Fibroblast of skin of scalp (primary cell): ENCODE measurements at places on chromosomes 4 and X.

GRCh38 chr4:108619372-108620100 is 840 bp upstream of the RPL34 start:
- DNase-seq, result no peak

DNA sequence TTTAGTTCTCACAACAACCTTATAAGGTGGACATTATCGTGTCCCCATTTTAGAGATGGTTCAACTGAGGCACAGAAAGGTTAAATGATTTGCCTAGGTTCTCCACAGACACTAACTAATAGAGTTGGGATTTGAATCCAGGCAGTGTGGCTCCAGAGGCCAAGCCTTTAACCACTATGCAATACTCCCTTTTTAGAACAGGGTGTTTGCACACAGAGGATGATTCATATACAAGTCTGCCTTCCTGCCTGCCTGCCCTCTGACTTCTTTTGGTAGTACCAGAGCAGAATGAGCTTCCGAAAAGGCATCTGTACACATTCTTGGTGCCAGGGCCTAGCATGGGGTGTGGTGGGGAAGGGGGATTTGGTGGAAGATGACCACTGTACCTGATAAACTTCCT is 150.8 kb upstream of the ARHGEF9 start:
- no peak for DNase-seq

GRCh38 chr4:140793291-140793690 is 37.1 kb upstream of the TBC1D9 start:
- no peak for DNase-seq

- no peak for DNase-seq
These were observed 87.6 kb downstream of the HHIP start for GRCh38 chr4:144733566-144733965.

DNA sequence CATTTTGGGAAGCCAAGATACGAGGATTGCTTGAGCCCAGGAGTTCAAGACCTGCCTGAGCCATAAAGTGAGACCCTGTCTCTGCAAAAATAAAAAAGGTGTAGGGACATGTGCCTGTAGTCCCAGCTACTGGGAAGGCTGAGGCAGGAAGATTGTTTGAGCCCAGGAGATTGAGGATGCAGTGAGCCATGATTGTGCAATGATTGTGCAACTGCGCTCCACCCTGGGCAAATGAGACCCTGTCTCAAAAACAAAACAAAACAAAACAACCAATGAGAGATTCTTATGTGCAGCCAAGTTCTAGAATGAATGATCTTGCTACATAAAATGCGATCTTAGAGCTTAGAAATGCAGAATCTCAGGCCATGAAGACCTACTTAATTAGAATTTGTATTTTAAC is 22.5 kb downstream of the SLC9B2 start:
- DNase-seq, result no peak

- DNase-seq, result no peak
These were observed 170.9 kb downstream of the RCHY1 start for GRCh38 chr4:75343333-75343732.

GRCh38 chr4:64713256-64713840 is 304.1 kb upstream of the TECRL start:
- peak; percentile 36 for DNase-seq

DNA sequence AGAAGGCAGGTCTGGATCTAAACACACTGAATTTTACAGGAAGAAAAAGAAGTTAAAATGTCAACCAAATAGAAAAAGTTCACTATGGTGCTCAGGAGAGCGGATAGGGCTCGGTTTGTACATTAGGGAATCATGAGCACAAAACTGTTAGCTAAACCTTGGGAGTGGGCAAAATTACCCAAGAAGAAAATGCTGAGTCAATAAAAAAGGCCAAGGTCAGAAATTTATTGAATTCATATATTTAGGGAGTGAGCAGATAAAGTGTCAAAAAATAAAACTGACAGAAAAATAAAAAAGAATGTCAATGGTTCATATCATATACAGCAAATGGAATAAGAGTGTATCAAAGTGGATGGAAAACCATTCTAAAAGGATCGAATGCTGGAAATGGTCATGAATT is 452.5 kb upstream of the SMIM31 start:
- DNase-seq, result no peak

DNA sequence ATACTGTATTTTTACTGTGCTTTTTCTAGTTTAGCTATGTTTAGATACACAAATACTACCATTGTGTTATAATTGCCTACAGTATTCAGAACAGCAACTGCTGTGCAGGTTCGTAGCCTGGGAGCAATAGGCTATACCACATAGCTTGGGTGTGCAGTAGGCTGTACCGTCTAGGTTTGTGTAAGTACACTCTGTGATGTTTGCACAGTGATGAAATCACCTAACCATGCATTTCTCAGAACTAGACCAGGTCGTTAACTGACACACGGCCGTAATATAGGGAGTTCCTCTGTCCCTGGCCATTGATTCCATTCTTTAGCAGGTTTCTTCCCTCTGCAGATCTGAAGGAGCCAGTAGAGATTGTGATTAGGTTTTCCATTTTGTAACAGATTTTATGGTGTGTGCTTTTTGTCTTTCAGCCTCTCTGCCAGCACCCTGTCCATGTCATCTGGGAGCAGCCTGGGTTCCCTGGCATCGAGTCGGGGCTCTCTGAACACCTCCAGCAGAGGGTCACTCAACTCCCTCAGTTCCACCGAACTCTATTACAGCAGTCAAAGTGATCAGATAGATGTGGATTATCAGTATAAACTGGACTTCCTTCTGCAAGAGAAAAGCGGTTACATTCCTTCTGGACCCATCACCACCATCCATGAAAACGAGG is 59.5 kb downstream of the CLDN22 start:
- DNase-seq, result no peak

DNA sequence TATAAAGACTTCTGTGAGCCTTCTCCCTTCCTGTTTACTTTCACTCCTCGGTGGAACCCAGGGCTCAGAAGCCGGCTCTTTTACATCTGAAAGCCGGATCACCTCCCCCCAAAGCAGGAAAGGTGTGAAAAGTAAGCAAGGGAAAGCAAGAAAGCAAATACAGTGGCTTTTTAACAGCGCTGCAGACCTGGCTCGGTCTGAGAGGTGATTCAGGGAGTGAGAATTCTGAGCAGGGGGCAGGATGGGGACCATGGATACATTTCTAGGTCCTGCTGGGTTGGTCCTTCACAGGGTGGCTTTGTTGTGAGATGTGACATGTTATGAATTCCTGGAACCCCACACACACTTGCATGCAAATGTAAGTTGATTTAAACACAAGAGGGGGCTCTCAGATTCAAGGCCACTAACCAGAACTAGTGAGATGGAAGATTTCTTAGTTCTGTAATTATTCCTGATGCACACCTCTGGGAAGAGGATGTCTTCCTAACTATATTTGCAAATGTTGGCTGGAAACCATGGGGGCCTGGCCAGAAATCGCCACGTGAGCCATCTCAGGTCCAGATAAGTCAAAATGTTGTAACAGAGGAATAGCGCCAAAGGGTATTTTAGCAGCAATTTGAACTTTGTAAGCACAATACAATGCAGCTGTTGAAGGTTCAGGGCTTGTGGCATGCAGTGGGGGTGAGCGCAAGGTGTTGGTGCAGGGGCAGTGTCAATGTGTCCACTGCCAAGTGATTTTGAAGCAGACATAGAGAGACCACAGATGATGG is 670.1 kb upstream of the LCORL start:
- DNase-seq, result no peak

- DNase-seq, result no peak
These were observed 21.7 kb upstream of the SEC24B start for GRCh38 chr4:109411964-109412363.

- DNase-seq, result no peak
These were observed 28.7 kb downstream of the S100G start for GRCh38 chrX:16678689-16679088.

DNA sequence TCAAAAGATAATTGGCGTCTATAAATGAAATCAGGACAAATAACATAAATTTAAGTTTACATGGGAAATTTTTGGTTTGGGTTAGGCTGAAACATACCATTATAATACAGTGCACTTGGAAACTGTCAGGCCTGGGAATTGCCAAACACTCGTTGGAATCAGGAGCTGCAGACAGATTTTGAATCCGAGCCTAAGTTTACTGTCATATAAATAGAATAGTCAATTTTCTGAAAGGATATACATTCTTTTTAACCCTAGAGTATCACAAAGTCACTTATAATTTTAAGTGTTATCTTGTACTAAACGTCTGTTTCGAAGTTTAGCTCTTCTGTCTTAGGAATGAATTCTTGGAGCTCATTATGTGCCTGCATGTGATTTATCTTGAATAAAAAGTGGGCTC is 234.1 kb downstream of the VEGFC start:
- DNase-seq, result no peak

- DNase-seq, result no peak
These were observed 461 bp upstream of the SLC9A6 start for GRCh38 chrX:135984791-135985156.

DNA sequence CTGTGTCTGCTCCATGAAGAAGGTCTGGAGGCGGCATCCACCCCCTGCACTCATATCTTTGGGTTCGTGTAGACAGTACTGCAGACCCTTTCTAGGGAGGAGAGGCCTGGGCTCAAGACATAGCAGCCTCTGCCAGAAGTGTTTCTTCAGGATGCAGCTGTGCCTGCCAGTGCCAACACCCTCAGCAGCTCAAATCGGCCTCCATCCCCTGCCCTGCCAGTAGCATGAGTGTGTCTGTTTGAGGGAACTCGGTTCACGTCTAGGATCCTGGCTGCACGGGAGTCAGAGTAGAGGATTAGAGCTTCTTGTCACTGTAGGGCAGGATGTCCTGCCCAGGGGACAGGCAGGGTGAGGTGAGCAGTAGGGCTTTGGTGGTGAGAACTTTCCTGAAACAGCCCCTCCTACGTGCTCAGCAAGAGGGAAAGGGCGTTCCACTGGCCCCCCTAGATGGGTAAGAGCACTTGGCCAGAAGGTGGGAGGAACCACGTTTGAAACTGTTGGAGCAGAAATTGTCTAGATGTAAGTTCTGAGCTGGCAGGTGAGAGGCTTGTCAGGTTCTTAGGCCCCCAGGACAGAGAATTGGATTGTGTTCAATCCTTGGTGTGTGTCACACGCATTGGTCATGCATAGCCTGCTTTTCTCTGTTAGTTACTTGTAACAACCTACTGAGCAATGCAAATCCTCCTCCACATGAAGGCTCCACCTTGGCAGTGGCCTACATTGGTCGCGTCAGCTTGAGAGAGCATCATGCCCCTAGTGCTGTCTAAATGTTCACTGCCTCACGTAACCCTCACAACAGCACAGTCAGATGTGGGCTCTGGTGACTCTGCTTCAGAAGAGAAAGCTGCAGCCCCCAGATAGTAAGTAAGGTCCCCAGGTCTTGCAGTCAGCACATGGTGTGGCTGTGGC is 25.8 kb upstream of the FAM193A start:
- no peak for DNase-seq

GRCh38 chr4:136012220-136012619 is 1520.1 kb downstream of the PCDH18 start:
- DNase-seq, result no peak

GRCh38 chr4:1198098-1198844 is 25.9 kb upstream of the SPON2 start:
- no peak for DNase-seq

- DNase-seq, result no peak
These were observed 673 bp downstream of the PARM1 start for GRCh38 chr4:74933562-74934015.

- peak; percentile 31 for DNase-seq
These were observed 350.4 kb downstream of the SPRY1 start for GRCh38 chr4:123747016-123747415.

GRCh38 chrX:105116486-105116885 is 104.0 kb downstream of the TEX13A start:
- peak; percentile 61 for DNase-seq

GRCh38 chr4:149345424-149345823 is 470.2 kb downstream of the IQCM start:
- DNase-seq, result no peak

DNA sequence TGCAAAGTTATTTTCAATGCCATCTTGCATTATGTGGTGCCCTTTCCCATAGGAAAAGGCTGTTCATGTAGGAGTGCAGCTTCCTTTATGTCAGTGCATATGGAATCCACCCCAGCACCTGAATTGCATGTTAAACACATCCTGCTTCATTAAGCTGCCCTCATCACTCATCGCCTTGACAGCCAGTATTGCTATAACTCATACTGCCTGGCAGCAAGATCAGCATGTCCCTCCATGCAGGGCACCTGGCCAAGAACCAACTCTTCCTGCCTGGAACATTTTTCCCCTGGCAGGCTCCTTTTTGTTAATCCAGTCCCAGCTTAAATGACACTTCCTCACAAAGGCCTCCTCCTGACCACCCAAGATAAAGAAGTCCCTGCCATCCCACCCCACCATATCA is 23.5 kb upstream of the CA5B start:
- no peak for DNase-seq

GRCh38 chrX:87105131-87105530 is 412.5 kb upstream of the KLHL4 start:
- DNase-seq, result no peak

DNA sequence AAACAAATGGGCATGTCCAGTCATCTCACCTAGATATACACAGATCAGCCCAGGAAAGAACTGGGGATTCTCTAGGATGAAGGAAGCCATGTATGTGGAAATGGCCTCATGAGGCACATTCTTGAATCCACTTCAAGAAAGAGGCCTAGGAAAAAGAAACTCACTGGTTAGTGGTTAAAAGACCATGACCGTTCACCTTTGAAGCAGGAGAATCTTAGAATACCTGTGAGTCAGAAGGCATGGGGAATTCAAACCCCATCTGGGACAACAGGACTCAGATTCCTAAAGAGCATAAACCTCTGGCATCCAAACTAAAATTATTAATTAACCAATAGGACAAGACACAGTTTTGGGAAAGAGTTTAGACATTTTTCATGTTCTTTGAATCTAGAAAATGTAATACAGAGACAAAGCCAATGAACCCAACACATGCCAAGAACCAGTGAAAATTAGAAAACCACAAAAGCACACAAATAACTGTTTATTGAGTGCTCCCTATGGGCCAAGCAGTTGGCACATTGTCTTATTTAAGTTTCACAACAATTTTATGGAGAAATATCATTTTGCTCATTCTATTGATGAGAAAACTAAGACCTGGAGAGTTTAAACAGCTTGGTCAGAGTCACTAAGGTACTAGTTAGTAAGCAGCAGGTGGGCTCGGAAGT is 97.5 kb downstream of the NPNT start:
- DNase-seq, result no peak

- DNase-seq, result no peak
These were observed 33.3 kb upstream of the SLC2A9 start for GRCh38 chr4:10054571-10055041.
